ENCODE measurements at places on chromosomes 6 and 20. TPM values are rescaled to one million over a fixed set of nuclear protein-coding genes. Genes with fewer than 3 reads are reported as not detected.

- DNase-seq = peak; percentile 74
Measured at GRCh38 chr6:160387916-160388643, 39.9 kb downstream of the SLC22A3 start.

DNA sequence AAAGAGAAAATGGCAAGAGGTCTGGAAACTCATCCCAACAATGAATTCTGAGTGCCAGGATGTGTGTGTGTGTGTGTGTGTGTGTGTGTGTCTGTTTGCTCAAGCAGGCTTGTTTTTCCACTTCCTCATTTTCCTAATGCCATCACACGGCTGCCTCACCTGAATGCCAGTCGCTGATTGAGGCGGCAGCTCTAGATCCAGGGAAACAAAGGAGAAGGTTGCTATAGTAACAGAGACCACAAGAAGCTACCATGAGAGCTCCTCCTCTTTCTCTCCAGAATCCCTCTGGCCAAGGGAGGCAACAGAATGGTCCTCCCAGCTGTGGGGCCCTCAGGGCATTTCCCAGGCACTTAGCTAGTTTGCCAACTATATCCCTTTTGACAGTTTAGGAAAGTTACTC, 241.1 kb upstream of the TSHZ2 start:
- no peak for DNase-seq

GRCh38 chr20:4821590-4821989, 99.9 kb downstream of the PRND start:
- no peak for DNase-seq

Gene ARHGAP40
- total RNA-seq = 1.5 TPM

DNA sequence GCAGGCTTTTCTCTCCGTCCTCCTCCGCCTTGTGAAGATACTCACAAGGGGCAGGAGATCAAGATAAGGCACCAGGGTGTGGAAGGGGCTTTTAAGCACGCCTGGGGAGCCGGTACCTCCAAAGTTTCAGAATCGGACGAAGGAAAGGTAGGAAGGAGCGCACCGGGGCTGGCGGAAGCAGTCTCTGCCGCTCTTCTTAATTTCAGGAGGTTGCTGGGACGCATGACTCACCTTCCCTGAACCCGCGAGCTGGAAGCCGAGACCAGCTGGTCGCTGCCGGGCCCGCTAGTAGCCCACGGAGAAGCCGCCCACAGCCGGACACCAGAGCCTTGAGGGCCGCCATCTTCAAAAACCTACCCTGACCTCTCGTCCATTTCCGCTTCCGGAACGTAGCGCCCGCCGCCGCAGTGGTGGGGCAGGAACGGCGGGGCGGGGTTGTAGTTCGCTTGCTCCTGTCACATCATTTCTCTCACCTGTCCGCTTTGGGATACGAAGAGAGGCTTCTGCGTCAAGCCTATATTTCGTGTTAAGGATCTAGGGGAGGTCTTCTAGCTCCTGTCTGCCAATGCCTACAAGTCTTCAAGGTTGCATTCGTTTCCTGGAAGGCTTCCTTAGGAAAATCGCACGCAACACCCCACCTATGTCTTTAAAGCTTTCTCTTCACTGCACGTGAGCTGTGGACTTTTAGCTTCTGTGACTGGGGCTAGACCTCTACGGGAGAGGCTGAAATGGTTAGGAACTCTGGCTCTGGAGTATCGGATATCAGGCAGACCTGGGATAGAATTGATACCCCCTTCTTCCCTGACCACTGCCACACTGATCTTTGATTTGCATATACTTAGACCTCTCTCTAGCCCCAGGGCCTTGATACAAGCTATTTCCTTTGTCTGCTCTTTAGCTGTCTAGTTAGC, at the start of gene MRPS18A:
Gene MRPS18A, minus strand, starts transcription at position 355 of the 911 bp plus-strand sequence. Its CDS starts 12 bp downstream, at position 343.
- peak; percentile 90 for DNase-seq

DNA sequence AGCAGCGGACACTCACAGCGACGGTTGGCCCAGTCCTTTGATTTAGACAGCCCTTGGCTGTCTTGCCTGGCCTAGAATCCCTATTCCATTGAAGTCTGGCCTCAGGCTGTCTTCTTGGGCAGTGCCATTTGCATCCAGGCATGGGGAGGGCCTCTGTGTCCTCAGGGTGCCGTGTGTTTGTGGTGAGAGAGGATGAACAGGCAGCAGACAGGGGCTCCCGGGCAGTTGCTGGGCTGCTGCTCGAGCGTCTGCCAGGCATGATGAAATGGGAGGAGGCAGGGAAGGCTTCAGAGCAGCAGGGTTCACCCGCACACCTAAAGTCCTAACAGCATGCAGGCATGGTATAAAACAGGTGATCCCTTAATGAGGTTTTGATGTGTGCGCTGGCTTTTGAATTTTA, 126.9 kb downstream of the SOBP start:
- DNase-seq = no peak

All from testis (tissue), 5 donors.